Activated gamma-delta T cell treated with Interleukin-2 at 50 U/mL for 16 hours (primary cell): ENCODE measurements at places on chromosomes 5 and 9.

- DNase-seq, result no peak
Measured at GRCh38 chr5:14269395-14269794, 126.3 kb downstream of the TRIO start.

- no peak for DNase-seq
Measured at GRCh38 chr9:137615387-137615871, 3.4 kb upstream of the EHMT1 start.

DNA sequence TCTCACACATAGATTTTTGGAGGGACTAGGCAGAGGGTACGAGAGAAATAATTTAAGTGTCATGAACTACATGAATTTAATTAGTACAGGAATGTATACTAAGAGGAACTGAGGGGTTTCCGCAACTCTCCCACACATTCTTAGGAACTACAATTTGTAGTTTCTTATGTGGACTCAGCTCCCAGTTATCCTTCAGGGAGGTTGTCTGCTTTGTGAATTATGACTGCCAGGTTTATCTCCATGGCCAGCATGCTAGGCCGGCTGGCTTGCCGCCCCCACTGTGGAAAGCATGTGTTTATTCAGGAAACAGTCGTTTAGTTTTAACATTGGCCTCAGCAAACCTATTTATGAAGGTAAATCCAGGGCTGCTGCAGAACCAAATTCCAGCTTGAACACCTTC is 415.0 kb downstream of the KCTD16 start:
- DNase-seq, result no peak

DNA sequence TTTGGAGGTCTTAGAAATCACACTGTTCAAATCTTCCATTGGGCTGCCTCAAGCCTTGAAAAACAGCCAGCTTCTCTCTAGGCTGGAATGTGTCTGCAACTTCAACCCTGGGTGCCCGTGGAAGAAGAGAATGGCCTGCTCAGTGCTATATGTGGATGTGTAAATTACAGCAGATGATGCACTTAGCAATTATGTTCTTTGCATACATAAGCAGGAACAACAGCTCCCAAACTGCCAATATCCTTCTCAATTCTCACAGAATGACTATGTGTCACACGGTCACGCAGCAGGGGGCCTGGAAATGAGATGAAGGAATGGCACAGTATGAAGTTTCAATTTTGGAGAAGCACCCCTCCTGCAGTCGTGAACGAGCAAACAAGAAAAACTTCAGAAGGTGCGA is 175.2 kb upstream of the SMARCA2 start:
- DNase-seq, result no peak

- DNase-seq, result no peak
Measured at GRCh38 chr5:179297026-179297425, 48.2 kb downstream of the ADAMTS2 start.

DNA sequence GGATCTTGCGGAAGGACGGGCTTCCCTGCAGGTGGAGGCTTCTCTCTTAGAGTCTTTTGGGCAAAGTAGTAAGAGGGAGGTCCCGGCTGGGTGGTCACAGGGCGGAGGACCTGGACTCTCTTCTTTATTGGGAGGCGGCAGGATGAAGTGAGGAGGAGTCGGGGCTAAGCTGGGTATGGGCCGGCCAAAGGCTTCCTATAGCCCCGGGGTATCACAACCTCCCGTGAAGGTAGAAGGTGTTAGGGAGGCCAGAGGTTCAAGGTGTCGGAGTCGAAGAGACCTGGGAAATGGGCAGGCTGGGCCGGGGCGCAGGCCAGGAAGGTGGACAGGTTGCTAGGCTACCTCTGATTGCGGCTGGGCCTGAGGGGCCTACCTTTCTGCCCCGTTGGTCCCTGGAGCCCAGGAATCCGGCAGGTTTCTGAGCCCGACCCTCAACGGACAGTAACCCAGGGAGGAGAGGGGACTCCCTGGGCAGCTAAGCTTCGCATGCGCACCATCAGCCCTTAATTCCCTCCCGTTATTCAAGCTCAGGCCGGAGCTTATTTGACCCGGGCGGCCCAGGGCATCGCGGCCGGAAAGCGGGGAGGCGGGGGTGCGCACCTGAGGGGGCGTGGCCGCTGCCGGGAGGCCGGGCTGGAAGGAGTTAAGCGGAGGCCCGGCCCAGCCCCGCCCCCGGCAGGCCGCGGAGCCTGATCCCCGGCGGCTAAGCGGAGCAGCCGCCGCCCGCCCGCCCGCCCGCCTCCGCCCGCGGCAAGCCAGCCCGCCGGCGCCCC is at the start of gene TESK1:
TESK1 (plus strand) TSS at position 685 of the 773 bp plus-strand sequence. CDS start 358 bp downstream, outside the sequence.
- peak; percentile 79 for DNase-seq

- no peak for DNase-seq
Measured at GRCh38 chr5:86152988-86153560, 464.7 kb upstream of the COX7C start.

DNA sequence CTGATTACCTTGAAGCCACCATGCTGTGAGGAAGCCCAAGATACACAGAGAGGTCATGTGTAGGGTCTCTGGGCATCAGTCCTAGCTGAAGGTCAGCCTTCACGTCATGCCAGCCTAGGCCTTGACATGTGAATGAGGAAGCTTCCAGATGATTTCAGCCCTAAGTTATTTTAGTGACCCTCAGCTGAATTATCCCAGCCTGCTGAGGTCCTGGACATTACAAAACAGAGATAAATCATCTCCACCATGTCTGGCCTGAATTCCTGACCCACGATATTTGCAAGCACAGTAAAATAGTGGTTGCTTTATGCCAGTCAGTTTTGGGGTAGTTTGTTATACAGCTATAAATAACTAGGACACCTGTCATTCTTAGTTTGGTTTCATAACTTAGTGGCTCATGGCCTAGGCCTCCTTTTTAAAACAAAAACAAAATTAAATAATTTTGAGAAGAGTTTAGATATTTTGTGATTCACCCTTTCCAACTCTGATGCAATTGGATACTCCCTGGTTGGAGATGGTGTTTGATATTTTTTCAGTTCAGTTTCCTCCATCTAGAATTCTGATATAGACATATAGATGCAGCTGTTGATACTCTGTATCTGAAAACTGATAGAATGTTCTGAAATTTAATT is 571.3 kb upstream of the CLINT1 start:
- no peak for DNase-seq

- DNase-seq, result no peak
Measured at GRCh38 chr5:162529886-162530285, 462.3 kb downstream of the GABRG2 start.

GRCh38 chr9:109190151-109190550 is 23.1 kb upstream of the FRRS1L start:
- no peak for DNase-seq

- no peak for DNase-seq
Measured at GRCh38 chr9:27626244-27627187, 53.2 kb upstream of the C9orf72 start.

DNA sequence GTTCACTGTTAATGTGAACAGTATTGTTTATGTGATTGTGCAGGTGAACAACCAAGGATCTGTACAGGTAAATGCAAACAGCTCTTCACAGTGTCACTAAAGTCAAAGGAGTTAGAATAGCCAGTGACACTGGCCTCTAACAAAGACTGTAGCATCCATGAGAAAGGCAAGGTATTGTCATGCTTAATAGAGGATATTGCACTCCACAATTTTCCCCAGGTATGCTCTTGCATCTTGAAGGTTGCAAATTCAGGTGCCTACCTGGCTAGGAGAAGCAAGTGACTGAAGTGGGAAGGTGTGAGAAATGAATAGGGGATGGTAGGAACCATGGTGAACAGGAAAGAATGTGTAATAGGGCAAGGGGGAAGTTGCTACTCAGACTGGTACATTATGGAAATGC is 101.2 kb upstream of the EFNA5 start:
- DNase-seq, result no peak

- no peak for DNase-seq
Measured at GRCh38 chr9:75965231-75965630, 74.8 kb downstream of the PCSK5 start.

DNA sequence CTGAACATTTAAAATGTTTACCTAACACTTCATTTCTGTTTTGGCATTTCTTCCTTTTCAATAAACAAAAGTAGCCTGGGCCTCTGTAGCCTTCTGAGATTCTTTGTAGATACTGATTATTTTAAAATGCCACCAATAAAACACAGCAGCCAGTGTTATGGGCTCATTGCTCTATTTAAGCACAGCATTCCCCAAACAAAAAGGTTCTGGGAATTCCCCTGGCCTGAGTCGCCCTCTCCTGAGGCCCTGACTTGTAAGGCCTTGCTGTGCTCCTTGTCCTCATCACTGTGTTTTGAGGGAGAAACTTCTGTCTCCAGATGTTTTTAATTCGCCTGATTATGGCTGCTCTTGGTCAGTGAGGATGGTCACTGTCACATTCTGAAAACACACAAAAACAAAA is 33.0 kb upstream of the CTXN3 start:
- DNase-seq, result no peak

DNA sequence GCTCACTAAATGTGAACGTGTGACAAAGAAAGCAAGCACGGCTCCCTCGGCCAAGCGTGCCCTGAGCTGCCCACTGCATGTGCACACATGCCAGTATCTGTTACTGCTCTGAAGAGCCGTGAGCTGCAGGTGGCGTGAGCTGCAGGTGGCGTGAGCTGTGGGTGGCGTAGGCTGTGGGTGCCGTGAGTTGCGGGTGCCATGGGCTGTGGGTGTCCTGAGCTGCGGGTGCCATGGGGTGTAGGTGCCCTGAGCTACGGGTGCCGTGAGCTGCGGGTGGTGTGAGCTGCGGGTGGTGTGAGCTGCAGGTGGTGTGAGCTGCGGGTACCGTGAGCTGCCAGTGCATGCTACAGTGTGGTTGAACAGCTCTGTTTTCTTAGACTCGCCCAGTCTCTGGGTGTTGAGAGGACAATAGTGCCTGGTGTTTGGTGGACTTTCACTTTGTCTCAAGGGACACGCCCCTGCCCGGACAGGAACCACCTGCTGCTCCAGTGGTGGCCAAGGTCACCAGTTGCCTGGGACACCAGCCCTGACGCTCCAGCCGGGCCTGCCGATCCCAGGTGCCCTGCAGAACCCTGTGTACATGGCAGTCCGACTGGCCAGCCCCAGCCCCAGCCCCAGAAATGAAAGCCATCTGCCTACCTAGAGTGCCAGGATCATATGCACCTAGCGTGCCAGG is 6.7 kb downstream of the CCDC187 start:
- DNase-seq, result no peak

DNA sequence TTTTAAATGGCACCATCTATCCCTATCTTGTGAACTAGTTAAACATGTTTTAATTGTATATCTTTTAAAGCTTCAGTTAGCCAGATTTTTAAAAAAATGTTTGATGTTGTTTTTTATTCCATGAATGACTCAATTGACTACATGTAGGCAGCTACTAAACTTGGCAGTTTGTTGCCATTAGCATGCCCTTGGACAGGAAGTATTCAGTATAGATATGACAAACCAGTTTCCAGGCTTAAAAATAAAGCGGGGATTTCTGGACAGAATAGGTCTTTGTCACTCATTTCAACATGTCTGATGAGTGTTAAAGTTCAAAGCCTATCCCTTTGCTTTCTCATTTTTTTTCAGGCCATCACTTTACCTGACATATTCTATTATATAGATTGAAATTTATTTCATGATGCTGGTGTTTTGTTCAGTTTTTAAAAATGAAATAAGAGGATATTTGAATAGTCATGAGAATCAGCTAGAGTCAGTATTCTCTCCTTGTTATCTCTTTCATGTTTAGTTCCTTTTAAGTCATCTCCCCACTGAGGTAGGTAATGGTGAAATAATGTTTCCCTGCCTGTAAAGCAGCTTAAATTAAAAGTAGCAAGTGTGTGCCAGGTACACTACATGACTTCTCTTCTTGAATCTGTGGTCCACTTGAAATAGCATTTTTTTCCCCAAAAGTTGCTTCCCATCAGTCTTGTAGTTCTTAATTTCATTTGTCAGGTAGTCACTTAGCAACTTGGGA is 11.9 kb downstream of the TNFAIP8 start:
- DNase-seq, result no peak

- no peak for DNase-seq
Measured at GRCh38 chr5:2131826-2132496, 249.2 kb upstream of the IRX4 start.

DNA sequence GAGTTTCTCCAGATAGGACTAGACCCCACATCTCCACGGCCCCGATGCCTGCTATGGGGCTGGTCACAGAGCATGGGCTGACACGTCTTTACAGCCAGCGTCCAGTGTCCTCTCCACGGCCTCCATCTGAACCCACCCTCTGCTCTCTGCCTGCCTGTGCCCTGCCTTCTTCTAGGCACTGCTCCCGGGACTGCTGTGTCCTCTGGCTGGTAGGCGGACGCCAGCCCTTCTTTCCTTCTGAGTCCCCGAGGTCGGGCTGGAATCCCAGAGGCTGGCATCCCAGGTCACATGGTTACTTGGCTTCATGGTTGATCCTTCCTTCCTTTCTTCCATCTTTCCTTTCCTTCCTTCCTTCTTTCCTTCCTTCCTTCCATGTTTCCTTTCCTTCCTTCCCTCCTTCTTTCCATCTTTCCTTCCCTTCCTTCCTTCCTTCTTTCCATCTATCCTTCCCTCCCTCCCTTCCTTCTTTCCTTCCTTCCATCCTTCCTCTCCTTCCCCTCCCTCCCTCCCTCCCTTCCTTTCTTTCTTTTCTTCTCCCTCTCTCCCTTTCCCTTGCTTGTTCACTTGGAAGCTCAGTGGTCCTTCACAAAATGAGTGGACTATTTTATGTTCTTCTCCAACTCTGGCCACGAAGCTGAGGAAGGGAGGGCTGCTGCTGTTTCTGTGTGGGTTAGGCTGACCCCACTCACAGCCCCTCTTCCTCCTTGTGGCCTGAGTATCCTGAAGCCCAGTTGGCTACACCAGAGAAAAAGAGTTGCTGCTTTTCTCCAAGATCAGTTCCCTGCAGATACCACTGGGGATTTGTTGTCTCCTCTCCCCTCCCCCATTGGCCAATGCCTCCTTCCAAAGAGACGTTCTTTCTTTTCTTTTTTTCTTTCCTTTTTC is 66.8 kb upstream of the NEURL1B start:
- DNase-seq, result no peak

GRCh38 chr9:130660326-130660682 is 4.1 kb upstream of the PRDM12 start:
- DNase-seq, result no peak

DNA sequence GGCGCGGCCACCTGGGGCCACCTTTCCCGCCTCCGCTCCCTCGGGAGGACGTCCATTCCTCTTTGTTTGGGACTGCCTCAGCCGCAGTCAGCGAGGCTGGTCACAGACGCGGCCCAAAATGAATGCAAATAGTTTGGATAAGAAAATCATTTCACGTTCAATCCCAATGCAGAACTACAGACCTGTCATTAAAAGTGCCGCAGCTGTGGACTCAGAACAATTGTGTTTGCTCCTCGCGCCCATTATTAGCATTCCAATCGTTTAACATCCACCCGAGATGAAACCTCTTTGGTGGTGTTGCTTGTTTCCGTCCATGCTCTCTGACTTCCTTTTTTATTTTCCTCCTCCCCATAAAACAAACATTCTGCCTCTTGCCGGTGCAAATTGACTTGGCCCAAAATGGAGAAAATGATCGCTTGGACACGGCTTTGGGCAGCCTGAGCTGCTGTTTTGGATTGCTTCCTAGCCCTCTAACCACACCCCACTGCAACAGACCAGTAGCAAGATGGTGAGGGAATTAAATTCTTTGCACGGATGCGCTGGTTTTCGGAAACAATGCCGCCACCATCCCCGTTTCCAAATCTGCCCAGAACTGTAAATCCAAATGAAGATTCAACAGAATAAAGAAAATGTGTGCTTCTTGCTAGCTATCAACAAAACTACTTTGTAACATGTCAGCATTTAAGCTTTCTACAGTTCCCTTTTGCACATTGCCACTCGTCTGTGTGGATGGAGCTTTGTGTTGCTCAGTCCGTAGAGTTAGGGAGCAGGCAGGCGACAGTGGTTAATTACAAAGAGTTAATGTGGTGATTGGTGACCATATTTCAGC is 784 bp downstream of the NLN start:
- no peak for DNase-seq
